ENCODE measurements at places on chromosomes 4 and X.

DNA sequence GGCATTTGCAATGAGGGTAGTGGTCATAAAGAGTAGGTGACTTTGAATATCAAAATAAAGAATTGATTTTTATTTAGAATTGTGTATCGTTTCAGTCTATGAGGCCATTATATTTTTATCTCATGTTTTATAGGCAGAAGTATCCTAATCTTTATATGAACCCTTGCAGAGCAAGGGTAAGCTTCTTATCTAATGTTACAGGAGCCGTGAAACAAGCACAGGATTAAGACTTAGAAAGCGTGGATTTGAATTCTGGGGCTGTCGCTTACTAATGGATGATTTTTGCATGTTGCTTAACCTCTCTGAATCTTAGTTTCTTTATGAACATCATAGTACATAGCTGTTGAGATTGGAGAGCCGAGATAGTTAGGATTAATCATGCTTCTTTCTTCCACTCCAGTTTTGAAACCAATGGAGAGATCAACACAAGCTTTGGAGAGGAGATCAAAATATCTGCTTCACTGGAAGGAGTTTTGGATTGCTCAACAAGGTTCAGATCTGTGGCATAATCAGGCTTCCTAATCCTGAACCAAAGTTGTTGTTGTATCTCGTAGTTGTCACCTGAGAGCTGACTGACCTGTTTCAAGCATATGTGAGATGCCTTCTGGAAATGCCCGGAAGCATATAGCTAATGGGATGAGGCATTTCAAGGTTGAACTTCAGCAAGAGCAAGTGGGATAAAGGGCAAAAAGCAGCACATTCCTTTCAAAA is 166.9 kb upstream of the GK2 start:
- DNase-seq: no peak

- DNase-seq: no peak
These were observed 38.6 kb downstream of the TMEM150C start for GRCh38 chr4:82523179-82523578.

GRCh38 chr4:153111426-153112040 is 92.7 kb upstream of the TRIM2 start:
- no peak for DNase-seq

DNA sequence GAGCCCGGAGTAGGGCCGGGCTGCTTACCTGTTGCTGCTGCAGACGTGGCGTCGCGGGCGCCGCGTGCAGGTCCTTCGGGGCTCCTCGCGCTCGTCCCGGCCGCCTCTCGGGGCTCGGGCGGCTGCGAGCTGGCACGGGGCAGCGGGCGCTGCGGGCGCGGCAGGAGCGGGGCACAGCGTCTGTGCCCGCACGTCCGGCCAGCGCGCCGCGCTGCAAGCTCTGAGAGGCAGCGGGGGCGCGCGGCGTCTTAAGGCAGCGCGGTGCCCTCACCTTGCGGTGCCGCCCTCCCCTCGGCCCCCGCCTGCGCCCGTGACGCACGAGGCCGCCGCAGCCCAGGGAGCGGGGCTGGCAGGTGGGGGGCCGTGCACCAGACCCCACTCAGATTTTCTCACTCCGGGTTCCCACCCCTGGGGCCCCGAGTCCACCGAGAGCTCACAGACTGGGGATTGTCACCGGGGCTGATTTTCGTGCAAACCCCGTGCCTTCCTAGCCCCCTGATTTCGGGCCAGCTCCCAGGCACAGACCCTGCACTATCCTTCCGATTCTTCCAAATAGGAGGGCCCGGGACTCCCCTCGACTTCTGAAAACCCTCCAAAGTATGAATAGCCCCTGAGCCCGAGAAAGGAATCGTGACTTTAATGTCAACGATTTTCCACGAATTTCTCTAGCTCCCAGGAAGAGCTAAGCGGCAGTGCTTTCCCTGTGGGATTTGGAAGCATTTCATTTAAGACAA is at the start of gene GPR101:
Gene GPR101, minus strand, starts transcription at position 222 of the 734 bp plus-strand sequence. CDS start 2,321 bp downstream, outside the sequence.
- DNase-seq: peak; percentile 32

DNA sequence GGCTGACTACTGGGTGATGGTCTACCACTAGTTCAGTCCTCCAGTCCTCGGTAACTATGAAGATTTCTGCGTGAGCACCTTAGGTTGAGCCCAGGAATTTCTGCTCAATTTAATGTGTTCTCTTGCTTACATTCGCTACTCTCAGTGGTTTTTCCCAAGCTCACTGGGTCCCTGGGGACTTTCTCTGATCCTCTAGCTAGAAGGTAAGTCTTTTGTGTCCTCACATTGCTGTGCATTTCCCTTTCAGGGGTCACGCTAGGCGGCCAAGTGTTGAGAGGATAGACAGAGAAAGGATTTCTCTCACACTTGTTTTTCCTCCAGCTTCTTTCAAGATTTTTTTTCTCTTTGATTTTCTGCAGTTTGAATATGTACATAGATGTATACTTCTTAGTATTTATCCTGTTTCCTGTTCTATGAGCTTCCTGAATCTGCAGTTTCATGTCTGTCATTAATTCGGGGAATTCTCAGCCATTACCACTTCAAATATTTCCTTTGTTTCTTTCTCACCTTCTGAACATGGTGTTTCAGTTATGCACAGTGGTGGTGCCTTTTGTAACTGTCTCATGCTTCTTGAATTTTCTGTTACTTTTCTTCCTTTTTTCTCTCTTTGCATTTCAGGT is 17.5 kb downstream of the MAGEA9 start:
- DNase-seq: no peak

GRCh38 chrX:11787564-11787963 is 29.5 kb downstream of the MSL3 start:
- DNase-seq: peak; percentile 56

DNA sequence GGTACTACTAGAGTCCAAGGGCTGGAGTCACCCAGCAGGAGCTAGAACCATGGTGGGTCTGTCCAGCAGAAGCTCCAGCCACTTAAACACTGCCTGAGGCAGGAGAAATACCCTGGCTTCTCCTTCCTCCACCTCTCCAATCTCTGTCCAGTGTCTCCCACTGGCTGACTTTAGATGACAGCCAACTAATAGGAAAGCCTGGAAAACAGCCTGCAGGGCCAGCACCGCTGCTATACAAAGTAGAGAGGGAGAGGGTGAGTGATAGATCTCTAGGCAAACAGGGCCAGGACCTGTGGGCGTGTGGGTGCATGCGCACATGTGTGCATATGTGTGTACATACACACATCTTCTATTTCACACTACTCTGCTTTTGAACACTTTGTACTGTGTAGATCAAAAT is 56.5 kb upstream of the ATP8A1 start:
- no peak for DNase-seq

GRCh38 chrX:118554511-118554910 is 58.9 kb downstream of the DOCK11 start:
- no peak for DNase-seq

GRCh38 chrX:153306527-153307115 is 14.9 kb downstream of the PNMA6F start:
- no peak for DNase-seq

- DNase-seq: no peak
These were observed 54.9 kb downstream of the WFS1 start for GRCh38 chr4:6324461-6324998.

DNA sequence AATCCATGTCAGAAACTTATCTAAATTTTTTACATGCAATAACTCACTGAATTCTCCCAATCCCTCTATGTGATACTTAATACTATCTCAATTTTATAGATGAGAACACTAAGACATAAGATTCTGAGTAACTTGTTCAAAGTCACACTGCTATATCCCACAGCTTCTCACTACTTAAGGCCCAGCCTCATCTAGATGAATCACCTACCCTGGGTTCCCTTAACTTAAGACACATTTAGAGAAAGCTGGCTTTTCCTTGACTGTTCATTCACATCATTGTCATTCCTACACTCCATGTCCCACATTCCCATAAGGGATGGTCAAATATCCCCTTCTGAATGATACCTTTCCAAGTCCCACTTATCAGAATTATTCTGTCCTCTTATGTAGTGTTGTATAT is 21.0 kb downstream of the TNIP3 start:
- no peak for DNase-seq

- peak; percentile 60 for DNase-seq
These were observed 166.4 kb upstream of the NPY2R start for GRCh38 chr4:155042014-155042413.

DNA sequence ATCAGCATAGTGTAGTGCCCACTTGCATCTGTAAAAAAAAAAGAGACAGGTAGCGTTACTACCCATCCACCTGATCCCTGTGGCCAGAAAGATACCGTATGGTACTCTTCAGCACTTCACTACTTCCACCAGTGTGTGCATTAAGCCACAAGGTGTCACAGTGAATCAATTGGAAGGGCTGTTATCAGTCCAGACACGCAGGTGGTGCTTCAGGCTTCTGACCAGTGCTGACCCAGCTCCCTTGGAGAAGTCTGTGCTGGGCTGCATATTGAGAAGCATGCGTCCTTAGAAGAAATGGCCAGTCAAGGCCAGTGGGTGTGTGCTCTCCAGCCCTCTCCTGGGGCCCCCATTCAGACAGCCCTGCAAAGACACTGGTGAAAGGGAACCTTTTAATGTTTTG is 10.6 kb downstream of the LDB2 start:
- DNase-seq: no peak

- no peak for DNase-seq
These were observed 447.7 kb upstream of the CTSO start for GRCh38 chr4:156401371-156401770.

DNA sequence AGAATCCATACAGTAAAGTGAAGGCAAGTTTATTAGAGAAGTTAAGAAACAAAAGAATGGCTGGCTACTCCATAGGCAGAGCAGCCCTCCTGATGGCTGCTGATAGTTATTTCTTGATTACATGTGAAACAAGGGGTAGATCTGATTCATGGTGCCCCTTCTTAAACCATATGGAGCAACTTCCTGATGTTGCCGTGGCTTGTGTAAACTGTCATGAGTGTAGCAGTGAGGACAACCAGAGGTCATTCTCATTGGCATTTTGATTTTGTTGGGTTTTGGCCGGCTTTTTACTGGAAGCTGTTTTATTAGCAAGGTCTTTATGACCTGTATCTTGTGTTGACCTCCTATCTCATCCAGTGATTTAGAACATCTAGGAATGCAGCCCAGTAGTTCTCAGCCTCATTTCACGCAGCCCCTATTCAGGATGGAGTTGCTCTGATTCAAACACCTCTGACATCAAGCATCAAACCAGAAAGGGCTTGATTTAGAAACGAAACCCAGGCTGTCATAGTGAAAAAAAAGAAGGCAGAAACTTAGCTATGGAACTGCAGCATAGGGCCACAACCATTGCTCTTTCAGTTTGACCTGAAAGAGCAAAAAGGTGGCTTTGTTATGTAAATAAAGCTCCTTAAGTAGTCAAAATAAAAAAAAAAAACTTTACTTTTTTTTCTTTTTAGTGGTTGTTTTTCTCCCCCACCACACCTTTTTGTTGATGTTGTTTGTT is 37.8 kb downstream of the SPCS3 start:
- DNase-seq: no peak

DNA sequence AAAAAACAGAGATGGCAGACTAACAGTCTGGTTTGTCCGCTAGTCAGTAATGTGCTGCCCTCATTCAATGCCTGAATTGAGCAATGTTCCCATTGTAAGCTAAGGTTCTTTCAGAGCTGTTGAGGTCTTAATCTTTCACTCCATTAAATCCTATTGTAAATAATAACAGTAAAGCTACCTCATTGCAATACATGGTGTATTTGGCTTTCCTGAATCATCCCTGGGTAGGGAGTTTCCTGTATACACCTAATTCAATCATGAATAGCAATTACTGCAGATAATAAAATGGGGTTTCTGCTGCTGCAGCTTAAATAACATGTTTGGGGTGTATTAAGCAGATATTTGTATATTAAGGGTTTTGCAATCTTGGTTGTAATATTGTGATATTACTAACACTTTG is 1100.2 kb upstream of the INTU start:
- DNase-seq: no peak

DNA sequence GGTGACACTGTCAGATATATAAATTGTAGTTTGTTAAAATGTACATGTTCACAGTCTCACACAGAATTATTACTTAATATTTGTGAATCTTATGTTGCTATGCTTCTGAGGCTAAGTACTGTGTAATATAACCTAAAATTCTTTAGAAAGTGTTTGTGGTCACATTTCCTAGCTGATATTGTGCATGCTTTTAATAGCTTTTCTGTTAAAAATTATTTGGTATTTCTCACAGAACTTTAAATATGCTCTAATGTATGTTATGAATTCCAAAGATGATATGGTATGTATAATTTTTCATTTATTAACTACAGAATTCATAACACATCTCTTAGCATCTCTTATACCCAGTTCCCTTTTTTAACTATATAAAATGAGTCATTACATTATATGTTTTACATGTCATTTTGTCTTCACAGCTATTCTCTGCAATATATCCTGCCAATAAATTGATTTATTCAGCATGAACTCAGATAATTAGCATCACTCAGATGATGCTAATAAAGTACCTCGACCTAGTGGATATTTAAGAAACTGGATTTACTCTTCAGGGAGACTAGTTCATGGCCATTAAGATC is 9.3 kb downstream of the PTPN13 start:
- DNase-seq: no peak

DNA sequence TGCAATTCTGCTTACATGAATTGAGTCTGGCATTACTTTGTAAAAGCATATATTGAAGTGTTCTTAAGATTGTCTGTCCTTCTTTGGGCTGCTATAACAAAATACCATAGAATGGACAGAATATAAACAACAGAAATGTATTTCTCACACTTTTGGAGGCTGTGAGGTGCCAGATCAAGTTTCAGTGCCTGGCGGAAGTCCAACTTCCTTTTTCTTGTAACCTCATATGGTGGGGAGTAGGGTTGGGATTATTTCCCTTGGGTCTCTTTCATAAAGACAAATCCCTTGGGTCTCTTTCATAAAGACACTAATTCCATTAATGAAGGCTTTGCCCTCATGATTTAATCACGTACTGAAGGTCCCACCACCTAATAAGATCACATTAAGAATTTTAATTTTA is 199.3 kb upstream of the GRID2 start:
- DNase-seq: peak; percentile 47

GRCh38 chrX:643911-644303 is 13.3 kb downstream of the SHOX start:
- DNase-seq: no peak

GRCh38 chrX:107454302-107454701 is 4.8 kb downstream of the FRMPD3 start:
- no peak for DNase-seq

DNA sequence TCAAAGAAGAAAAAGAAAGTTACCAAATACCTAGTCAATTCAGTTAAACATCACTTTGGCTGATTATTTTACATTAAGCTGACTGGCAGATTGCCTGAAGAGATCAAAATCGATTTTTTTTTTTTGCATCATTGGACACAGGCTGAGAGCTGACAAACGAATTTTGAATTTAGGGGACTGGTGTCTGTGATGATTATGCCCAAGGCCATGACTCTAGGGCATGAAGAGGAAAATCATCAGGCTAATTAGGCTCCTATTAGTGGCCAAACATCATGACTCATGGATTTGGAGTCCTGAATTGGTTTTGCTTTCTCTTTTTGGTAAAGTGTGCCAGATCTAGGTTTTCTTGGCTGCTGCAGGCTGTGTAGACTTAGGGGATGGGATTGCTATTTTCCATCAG is 829.3 kb upstream of the LCORL start:
- no peak for DNase-seq

GRCh38 chr4:157223456-157223855 is 2.9 kb downstream of the GRIA2 start:
- no peak for DNase-seq

- DNase-seq: no peak
These were observed 2.1 kb downstream of the GSTCD start for GRCh38 chr4:105710678-105711077.
